ENCODE measurements at places on chromosomes 5 and 9.

DNA sequence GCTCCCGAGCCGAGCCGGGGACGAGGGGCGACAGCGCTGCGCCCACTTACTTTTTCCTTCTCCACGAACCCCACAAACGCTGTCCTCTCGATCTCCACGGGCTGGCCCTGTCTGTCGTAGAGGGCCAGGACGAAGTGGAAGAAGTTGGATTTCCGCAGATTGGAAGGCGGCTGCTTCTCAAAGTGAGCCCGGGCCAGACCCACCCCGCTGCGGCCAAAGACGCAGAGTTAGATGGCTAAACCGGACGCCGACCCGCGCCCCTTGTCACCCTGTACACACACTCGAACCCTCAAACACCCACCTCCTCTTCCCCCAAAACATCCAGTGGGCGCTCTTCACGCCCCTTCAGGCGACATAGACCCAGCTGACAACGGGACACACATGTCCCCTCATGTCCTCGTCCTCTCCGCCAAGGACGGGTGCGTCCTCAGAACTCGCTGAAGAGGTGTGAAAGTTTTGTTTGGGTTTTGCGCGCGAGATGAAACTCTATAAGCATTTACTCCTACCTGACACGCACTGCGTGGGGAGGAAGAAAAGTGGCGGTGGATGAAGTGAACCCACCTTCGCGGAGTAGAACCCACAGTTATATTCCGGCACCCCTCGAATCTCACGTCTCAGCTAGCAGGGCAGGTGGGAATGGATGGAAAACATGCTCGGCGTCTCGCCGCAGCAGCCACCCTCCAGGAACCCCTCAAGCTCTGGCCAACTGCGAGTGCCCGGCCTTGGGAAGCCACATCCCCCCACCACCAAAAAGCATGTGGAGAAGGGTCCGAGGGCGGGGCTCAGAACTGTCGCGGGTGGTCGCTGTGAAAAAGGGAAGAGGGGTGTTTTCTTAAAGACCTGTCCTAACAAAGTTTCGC lies 2.6 kb downstream of the EBF1 start:
- DNase-seq = no peak

GRCh38 chr5:60504342-60504741 lies 195.6 kb downstream of the DEPDC1B start:
- DNase-seq = no peak

GRCh38 chr5:142772446-142773293 lies 2.5 kb downstream of the ARHGAP26 start:
- no peak for DNase-seq

- DNase-seq = no peak
These were observed 878.3 kb downstream of the TLE1 start for GRCh38 chr9:80811003-80811402.

DNA sequence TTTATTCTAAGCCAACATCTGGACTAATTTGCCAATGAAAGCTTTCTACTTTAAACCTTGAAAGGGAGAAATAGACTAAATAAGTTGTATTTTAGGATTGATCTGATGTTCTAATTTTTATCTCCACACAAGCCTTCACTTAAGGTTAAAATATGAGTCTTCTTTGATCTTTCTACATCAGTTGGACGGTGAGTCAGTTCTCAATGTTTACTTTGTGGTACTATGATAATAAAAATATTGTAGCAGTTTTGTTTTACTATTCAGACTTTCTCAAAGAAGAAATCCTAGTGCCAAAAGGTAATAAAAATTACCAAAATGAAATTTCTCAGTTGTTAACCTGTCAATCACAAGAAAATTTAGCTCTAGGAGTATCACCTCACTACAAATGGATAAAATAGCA lies 203.5 kb upstream of the RGMB start:
- no peak for DNase-seq

GRCh38 chr9:120441426-120442307 lies 138.3 kb downstream of the CDK5RAP2 start:
- DNase-seq = no peak

- DNase-seq = no peak
These were observed 17.8 kb downstream of the PPARGC1B start for GRCh38 chr5:149747833-149748366.

DNA sequence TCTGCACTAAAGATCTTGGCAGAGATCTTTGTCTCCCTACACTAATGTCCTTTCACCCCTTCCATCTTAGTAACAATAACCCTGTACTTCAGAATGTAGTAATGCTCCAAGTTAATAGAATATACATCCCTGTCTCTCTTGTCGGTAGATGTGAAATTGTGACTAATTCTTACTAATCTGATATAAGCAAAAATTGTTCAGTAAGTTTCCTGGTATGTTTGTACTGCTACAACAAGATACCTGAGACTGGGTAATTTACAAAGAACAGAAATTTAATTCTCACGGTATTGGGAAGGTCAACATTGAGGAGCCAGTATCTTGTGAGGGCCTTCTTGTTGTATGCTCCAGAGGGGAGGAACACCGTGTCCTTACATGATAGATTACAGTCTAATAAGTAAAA lies 1686.6 kb upstream of the CDH9 start:
- DNase-seq = no peak

- DNase-seq = no peak
These were observed 218.0 kb upstream of the PCSK5 start for GRCh38 chr9:75672478-75672877.

- DNase-seq = no peak
These were observed 50.3 kb downstream of the TLE4 start for GRCh38 chr9:79621916-79622575.

- DNase-seq = no peak
These were observed 23.9 kb downstream of the RIC1 start for GRCh38 chr9:5652821-5653220.

DNA sequence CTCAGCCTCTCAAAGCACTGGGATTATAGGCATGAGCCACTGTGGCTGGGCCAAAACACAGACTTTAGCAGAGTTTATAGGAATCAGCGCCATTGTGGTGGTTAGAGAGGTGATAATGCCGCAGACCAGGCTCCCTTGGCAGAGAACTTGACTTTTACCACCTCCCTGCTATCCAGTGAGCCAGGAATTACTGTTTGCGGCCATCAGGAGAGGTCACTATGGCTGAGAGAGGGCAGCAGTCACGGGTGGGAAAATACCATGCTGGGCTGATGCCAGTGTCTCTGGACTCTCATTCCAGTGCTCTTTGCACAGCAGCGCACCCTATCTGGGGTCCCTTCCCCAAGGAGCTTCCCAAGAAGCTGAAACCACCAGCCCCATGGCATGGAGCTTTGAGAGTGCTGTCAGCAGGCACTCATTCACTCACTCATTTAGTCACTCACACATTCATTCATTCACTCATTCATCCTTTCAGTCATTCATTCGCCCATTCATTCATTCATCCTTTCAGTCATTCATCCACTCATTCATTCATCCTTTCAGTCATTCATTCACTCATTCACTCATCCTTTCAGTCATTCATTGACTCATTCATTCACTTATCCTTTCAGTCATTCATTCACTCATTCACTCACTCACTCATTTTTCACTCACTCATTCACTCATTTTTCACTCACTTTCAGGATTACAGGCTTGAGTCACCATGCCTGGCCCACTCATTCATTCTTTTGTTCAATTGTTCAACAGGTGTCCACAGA lies 27.3 kb upstream of the RNU6ATAC start:
- no peak for DNase-seq

GRCh38 chr5:170278611-170279458 lies 18.7 kb downstream of the LCP2 start:
- DNase-seq = peak; percentile 73

GRCh38 chr5:146860213-146860893 lies 18.2 kb downstream of the PPP2R2B start:
- no peak for DNase-seq

GRCh38 chr9:131416509-131416908 lies 22.6 kb downstream of the PRRC2B start:
- no peak for DNase-seq

GRCh38 chr5:123700624-123701287 lies 188.8 kb downstream of the CSNK1G3 start:
- DNase-seq = no peak

GRCh38 chr9:115672477-115673316 lies 480.9 kb upstream of the PAPPA start:
- no peak for DNase-seq

GRCh38 chr5:139561655-139562451 lies 714 bp downstream of the UBE2D2 start:
- peak; percentile 18 for DNase-seq

GRCh38 chr9:113183956-113184488 lies 33.2 kb downstream of the SLC31A2 start:
- DNase-seq = no peak

DNA sequence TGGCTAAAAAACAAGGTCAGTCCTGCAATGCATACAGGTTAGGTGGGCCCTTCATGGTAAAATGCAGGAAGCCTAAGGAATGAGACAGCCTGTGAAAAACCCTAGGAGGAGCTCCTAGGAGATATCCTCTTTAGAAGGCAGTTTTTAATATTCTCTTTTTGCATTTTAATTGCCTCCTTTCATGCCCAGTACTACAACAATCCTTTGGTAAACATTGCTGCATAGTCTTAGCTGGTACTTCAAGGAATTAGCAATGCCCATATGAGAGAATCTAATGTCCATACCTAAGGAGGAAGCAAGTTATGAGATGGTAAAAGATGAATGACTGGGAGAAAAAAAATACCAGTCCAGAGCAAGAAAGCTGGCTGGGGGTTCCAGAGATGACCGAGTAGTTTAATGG lies 61.0 kb downstream of the NREP start:
- no peak for DNase-seq

DNA sequence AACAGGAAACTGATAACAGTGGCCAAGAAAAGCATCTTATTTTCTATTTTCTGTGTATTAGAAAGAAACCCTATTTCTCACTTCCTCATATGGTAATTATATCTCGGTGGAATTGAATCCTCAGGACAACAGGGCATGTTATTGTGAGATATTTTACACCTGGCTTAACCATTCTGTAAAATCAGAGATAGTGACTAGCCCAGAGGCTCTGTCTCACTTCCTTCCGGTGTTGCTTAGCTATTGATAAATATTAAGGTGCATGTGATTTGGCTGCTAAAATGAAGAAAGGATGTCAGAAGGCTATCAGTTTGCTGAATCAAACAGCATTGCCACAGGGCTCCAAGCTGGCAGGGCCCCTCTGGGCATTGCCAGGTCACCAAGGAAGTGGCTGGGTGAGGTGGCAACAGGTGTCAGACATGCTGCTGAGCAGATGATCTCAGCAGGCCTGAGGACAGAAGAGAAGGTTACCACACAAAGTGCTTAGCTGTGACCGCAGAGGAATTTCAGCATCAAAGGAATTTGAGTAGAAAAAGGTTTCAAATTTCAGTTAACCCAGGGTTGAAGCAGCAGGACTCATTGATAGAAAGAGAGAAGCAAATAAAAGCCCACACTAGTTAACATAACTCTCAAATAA lies 330.7 kb downstream of the PDE4D start:
- no peak for DNase-seq

DNA sequence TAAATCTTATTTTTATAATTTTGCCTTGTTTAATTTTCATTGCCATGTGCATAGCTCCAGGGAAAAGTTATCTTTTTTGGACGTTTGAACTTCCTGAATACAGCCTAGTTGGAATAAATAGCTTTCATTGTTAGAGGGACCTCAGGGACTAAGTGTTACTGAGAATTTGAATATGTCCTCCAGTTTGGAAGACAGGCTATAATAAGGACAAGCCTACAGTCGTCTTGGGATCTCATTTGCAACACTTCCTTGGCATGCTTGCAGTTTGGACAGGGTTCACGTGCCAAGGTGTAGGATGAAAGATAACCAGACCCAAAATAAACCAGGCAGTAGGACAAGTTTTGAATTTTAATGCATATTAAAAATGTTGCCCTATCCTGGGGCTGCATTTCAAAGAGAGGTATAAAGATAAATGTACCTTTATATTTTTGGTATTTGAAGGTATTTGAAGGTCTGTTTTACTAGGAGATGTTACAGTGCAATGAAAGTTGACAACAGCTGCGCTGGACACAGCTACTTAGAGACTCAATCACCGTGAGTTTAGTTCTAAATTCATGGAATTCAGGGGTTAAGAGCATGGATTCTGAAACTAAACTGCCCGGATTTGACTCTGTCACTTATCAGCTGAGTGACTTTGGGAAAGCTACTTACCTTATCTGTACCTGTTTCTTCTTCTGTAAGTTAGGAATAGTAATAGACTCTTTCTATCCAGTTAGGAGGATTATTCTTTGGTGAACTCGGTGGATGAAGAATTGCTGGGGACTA lies 134.1 kb downstream of the ACTBL2 start:
- no peak for DNase-seq

DNA sequence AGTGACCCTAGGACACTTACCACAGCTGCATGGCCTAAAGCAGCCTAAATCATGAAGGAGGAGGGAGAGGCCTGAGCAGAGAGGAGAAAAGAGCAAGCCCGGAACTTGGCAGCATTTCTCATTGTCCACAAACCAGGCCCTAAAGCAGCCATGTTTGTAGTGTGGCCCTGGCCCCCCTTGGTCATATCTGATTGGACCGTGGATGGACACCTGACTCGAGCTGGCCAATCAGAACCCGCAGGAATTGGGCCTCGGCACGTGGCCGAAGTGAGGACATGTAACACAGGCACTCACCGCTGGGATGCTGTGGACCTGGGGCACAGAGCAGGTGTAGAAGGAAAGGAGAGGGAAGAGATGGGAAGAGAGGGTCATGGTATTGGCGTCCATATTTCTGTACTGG lies 56.9 kb downstream of the ASS1 start:
- DNase-seq = no peak

DNA sequence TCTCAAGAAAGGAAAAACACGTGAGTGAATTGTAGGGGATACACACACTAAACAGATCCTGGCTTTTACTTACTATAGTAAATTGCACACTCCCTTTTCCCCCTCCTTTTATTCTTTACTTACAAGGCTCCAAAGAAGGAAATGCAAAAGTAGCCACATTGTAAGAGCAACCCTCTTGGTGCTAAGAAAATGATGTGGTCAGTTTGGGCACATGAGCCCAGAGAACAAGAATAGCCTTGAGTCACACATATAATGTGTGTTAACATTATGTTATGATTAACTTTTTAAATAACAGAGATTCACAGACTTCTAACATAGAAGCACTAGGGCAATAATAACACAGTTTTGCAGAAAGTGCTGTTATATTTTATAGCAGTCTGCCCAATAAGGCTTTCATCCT lies 48.5 kb downstream of the PCSK5 start:
- DNase-seq = no peak

DNA sequence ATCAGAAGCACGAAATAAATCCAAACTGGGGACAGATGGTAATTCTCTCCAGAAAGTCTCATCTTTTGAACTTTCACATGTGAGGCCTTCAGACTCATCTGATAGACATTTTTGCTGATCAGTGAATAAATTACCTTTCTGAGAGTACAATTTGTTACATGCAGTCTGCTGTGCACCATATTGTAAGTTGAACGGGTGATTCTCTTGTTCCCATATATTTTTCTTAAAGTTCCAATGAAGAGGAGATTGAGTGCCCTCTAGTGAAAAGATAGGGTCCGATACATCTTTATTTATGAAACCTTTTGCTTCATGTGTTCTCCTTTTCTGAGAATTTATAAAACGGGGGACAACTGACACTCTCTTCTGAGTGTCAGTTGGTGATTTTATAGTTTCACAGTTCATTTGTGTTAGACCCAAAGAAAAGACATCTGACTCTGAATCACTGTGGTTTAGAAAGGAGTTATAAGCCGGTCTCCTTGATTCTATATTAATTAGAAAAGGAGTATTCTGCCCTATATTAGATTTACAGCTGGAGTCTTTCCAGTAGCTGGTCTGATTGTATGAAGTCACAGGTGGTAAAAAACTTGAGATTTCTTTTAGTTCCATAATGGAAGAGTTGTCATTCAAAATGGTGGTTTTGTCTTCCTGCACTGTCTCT lies 30.4 kb downstream of the GNG10 start:
- no peak for DNase-seq

Data from activated T-cell treated with anti-CD3 and anti-CD28 coated beads for 4 hours (primary cell).